ENCODE measurements at places on chromosomes 2 and 18. TPM values are rescaled to one million over a fixed set of nuclear protein-coding genes. Genes with fewer than 3 reads are reported as not detected.

DNA sequence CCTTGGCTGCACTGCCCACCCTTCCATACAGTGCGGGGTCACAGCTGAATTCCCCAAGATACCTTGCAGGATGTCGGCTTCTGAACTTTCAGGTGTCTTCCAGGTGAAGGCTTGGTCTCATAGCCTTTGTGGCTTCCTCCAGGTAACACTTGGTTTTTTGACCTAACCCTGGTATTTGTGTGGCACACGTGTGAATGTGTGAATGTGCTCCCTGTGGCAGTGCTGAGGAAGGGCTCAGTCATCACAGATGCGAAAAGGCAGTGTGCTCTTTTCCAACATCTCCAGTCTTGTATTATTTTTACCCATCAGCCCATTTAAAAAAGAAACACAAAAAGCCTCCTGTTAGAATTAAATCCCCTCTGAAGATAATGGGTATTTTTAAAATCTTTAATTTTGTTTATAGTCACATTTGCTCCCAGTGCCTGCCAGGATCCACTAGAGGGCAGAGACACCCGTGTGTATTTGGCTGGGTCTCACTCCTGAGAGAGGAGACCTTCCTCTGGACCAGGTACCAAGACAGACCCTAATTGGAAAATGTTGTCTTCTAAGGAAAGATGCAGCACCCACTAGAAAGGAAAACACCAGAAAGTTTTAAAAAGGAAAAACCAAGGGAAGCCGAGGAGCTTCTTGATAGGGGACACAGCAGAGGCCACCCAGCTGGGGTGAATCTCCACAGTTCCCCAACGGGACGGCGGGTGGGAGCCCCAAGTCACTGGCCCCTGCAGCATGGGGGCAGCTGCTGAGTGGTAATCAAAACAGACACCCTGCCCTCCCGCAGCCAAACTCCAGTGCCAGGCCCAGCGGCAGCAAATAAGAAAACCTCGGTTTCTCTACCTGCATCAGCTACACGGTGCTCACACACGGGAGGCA lies 27.7 kb downstream of the FAM110C start:
- H3K4me3 ChIP-seq = no peak overlapping the region
- H3K27ac ChIP-seq = no peak overlapping the region
- DNase-seq = no peak
- H3K4me1 ChIP-seq = peaks cover 8% of the 10 kb centered on the region

The SRD5A2 gene
- 0.52 TPM for total RNA-seq

The C2orf76 gene
- total RNA-seq = 16.6 TPM

The TMEM178A gene
- 3.9 TPM for total RNA-seq

GRCh38 chr18:34710934-34711333 lies 836 bp downstream of the DTNA start:
- no peak overlapping the region for H3K4me3 ChIP-seq
- H3K4me1 ChIP-seq = peaks cover 9% of the 10 kb centered on the region
- H3K36me3 ChIP-seq = no peaks in the 10 kb centered on the region

DNA sequence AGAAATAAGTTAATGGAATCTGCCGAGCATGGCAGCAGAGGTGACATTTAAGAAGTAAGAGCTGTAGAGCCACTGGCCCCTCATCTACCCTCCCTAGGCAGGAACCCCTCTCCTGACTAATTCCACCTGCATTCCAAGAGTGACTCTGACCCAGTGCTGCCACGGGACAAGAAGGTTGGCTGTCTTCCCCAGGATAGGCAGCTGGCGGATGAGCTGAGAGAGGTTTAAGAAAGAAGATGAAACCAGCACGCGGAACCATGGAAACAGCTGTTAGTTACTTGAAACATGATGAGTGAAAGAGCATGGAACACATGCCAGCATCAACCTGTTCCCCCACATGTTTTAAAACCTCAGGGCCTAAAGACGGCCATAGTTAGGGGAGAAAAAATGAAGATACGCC lies 74.1 kb downstream of the RND3 start:
- H3K4me1 ChIP-seq = peaks cover 14% of the 10 kb centered on the region
- H3K27ac ChIP-seq = no peak overlapping the region
- no peak overlapping the region for H3K4me3 ChIP-seq
- H3K36me3 ChIP-seq = no peaks in the 10 kb centered on the region
- DNase-seq = no peak

GRCh38 chr2:184049566-184049965 lies 548.8 kb upstream of the ZNF804A start:
- H3K27ac ChIP-seq = no peak overlapping the region
- no peak overlapping the region for H3K4me3 ChIP-seq
- no peaks in the 10 kb centered on the region for H3K27me3 ChIP-seq
- no peaks in the 10 kb centered on the region for H3K4me1 ChIP-seq

DNA sequence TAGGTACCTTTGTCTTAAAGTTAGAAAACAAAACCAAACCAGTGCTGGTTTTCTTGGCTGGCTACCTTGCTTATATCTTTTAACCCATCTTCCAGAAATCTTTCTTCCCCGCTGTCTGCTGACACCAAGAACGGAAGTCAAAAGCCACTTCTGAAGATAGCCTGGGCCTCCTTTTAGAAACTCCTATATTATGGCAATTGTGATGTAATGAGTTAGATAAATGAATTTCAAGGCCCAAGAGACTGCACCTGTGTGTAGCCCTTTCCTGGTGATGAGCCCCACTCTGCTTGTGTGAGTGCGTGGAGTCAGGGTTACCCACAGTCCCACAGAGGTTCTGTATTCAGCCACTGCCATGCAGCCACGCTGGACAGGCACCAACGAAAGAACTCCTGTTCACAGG lies 60.7 kb downstream of the ARMC9 start:
- H3K36me3 ChIP-seq = no peaks in the 10 kb centered on the region
- H3K27me3 ChIP-seq = no peaks in the 10 kb centered on the region
- H3K27ac ChIP-seq = no peak overlapping the region

DNA sequence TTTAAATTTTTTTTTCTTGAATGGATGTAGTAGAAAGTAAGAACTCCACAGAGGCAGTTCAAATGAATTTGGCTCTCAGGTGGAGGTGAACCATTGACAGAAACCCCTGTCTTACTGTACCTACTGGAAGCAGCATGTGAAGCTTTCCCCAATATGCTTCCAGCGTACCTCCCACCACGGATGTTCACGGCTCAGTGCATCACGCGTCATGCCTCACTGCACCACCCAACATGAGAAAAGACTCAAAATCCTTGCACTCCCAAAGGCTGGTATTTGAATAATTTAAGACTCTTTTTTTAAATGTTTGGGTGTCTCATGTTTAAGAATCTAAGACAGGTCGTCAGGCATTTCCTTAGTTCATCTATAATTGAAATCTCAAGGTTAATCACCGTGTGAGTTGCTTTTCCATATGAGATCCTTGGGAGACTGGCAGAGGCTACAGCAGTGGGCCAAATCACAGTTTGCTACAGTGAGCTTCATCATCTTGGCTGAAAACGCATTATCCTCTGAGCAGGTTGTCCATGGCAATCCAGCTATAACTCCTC lies 846.4 kb downstream of the DCDC2C start:
- no peak overlapping the region for H3K4me3 ChIP-seq
- H3K27ac ChIP-seq = no peak overlapping the region
- H3K36me3 ChIP-seq = no peaks in the 10 kb centered on the region
- DNase-seq = no peak

- H3K4me3 ChIP-seq = no peak overlapping the region
- H3K4me1 ChIP-seq = no peaks in the 10 kb centered on the region
Observed at GRCh38 chr18:24516261-24516660, 55.8 kb downstream of the HRH4 start.

The TRABD2A gene
- 2.2 TPM for total RNA-seq

GRCh38 chr18:36158266-36158867 lies 28.7 kb downstream of the ELP2 start:
- no peak for DNase-seq
- H3K27ac ChIP-seq = peak overlapping the region; percentile 61
- H3K36me3 ChIP-seq = peaks cover 5% of the 10 kb centered on the region
- H3K4me1 ChIP-seq = peaks cover 3% of the 10 kb centered on the region
- H3K4me3 ChIP-seq = no peak overlapping the region
- no peaks in the 10 kb centered on the region for H3K27me3 ChIP-seq

The DIPK1C gene
- 0.40 TPM for total RNA-seq

- H3K4me1 ChIP-seq = no peaks in the 10 kb centered on the region
- no peak for DNase-seq
- no peak overlapping the region for H3K27ac ChIP-seq
- no peaks in the 10 kb centered on the region for H3K36me3 ChIP-seq
Observed at GRCh38 chr2:150286730-150287362, 200.6 kb downstream of the RND3 start.

GRCh38 chr2:197159661-197160211 lies 150.8 kb downstream of the ANKRD44 start:
- H3K27ac ChIP-seq = no peak overlapping the region
- H3K4me3 ChIP-seq = no peak overlapping the region
- DNase-seq = no peak

- H3K36me3 ChIP-seq = no peaks in the 10 kb centered on the region
- peaks cover 14% of the 10 kb centered on the region for H3K4me1 ChIP-seq
- H3K4me3 ChIP-seq = peak overlapping the region; percentile 58
- peaks cover 17% of the 10 kb centered on the region for H3K27me3 ChIP-seq
Observed at GRCh38 chr2:221571551-221572218, 419 bp downstream of the EPHA4 start.

The GREB1L gene
- total RNA-seq = 13.8 TPM

- H3K36me3 ChIP-seq = no peaks in the 10 kb centered on the region
- DNase-seq = peak; percentile 63
- peaks cover 3% of the 10 kb centered on the region for H3K4me1 ChIP-seq
- no peak overlapping the region for H3K4me3 ChIP-seq
- H3K27ac ChIP-seq = peak overlapping the region; percentile 54
Observed at GRCh38 chr2:9050122-9050809, 46.8 kb upstream of the MBOAT2 start.

DNA sequence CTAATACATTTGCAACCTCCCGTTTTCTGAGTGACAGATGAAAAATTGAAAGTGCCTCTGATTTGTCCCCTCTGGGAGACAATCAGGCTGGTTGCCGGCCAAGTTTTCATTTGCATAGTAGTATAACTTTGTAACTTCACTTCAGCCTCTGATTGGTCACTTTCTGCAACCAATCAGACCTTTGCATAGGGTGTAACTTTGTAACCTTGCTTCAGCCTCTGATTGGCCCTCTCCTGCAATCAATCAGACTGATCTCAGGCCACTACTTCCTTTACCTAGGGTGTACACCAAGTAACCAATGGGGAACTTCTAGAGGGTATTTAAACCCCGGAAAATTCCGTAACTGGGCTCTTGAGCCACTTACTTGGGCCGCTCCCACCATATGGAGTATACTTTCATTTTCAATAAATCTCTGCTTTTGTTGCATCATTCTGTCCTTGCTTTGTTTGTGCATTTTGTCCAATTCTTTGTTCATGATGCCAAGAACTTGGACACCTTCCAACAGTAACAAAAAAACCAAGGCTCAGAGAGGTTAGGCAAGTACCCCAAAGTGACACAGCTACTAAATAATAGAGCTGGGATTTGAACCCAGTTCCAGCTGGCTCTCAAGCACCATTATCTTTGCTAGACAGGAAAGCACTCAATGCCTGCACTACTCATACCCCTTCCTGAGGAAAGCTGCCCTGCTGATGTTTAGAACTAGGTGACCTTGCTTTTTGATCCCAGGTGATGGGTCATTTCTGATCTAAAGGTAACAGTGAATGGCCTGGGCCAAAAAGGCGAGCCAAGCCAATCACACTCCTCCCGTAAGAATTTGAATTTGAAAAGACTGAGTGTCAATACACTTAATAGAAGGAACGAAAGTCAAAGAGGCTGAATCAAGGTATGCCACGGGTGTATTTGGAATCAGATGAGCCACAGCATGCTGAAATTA lies 10.9 kb upstream of the MYOM1 start:
- H3K4me3 ChIP-seq = no peak overlapping the region
- H3K27ac ChIP-seq = no peak overlapping the region
- no peaks in the 10 kb centered on the region for H3K36me3 ChIP-seq
- DNase-seq = no peak
- no peaks in the 10 kb centered on the region for H3K27me3 ChIP-seq

DNA sequence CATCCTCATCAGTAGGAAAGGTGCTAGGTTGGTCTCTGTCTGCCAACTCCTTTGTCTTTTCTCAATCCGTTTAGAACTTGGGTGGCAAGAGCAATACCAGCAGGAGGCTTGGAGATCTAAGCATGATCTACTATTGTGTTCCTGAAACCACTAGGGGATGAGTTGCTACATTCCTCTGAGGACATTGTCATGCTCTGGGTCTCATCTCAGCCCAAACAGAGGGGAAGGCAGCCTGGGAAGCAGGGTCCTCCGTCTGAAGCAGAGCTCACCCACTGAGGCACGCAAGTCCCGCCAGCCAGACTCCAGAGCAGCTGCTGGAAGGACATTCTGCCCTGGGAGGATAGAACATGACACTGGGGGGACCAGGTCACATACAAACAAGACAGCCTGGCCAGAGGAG lies 162.9 kb downstream of the MTCL1 start:
- H3K4me1 ChIP-seq = no peaks in the 10 kb centered on the region
- no peak overlapping the region for H3K27ac ChIP-seq

The THUMPD2 gene
- 12.2 TPM for total RNA-seq

GRCh38 chr18:31680433-31680811 lies 4.0 kb downstream of the B4GALT6 start:
- H3K27me3 ChIP-seq = no peaks in the 10 kb centered on the region
- no peaks in the 10 kb centered on the region for H3K36me3 ChIP-seq
- H3K4me3 ChIP-seq = no peak overlapping the region
- peaks cover 15% of the 10 kb centered on the region for H3K4me1 ChIP-seq
- H3K27ac ChIP-seq = no peak overlapping the region
